ENCODE measurements at places on chromosomes 7 and 10.
A peak's percentile ranks its signal among the peaks of the same experiment; 100 is the strongest.

GRCh38 chr7:122689346-122690109 is 9.4 kb downstream of the RNF133 start:
- no peak for DNase-seq

GRCh38 chr7:93717217-93717900 is 142.8 kb upstream of the CALCR start:
- DNase-seq: no peak

GRCh38 chr7:129644634-129645230 is 33.2 kb downstream of the NRF1 start:
- no peak for DNase-seq

DNA sequence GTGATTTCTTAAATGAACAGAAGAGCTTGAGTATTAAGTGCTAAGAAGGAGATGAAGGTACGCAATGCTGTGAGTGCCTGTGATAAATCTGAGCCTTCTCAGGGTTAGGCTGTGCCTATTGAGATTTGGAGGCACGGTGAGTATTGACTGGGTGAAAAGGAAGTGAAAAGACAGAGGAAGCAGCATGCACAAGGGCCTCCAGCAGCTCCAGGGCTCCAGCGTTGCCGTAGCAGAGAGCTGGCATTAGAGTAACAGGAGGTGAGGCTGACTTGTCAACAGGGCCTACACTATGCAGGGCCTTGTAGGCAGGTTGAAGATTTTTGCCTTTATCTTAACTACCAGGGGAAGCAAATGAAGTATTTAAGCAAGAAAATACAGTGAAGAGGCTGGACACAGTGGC is 54.1 kb upstream of the PDCD4 start:
- DNase-seq: no peak

DNA sequence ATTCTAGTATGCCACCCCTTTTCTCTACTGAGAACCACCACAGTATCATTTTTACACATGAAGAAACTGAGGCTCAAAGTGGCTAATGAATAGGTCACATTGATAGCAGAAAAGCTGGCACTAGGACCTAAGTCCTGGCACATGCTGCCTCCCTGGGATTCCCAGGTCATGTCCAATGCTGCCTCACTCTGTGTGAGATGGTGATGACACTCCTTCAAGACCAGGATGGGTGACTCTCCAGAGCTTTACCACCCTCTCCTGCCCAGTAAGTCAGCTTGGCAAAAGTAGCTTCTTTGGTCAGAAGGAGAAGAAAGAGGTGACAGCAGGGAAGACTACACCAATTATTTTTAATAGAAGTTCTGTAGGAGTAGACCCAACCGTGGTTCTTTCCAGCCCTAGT is 13.3 kb upstream of the AKR1B10 start:
- DNase-seq: no peak

- peak; percentile 58 for DNase-seq
Observed at GRCh38 chr10:133336577-133337369, at the start of gene CALY. Gene CALY (minus strand): TSS chr10:133336896. CDS start chr10:133328989, 7,907 bp downstream.

Measured in stimulated activated CD8-positive, alpha-beta memory T cell treated with anti-CD3 and anti-CD28 coated beads, Interleukin-4, amount 100 ng/mL, for 1 hour (primary cell).